Activated T-helper 9 cell treated with anti-CD3 and anti-CD28 coated beads, Interleukin-2, amount 50 U/mL, for 16 hours (primary cell): ENCODE measurements at places on chromosomes 1 and 21.

- DNase-seq: no peak
Measured at GRCh38 chr1:184824691-184825323, 70.1 kb upstream of the EDEM3 start.

DNA sequence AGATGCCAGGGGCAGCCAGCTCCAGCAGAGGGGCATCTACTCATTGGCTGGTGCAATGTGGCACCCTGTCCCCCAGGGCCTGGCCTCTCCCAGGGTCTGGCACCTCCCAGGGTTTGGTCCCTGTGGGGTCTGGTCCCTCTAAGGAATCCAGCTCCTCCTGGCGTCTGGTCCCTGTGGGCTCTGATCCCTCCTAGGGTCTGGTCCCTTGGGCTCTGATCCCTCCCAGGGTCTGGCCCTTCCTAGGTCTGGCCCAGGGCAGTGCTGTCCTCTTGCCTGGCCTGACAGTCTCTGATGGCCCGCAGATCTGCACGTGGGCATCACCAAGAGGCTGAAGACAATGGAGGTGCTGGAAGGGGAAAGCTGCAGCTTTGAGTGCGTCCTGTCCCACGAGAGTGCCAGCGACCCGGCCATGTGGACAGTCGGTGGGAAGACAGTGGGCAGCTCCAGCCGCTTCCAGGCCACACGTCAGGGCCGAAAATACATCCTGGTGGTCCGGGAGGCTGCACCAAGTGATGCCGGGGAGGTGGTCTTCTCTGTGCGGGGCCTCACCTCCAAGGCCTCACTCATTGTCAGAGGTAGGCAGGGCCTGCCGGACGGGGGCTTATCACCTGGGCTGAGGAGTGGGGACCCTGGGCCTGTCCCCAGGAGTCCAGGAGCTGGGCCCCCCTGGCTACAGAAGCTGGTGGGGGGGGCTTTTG, 73.9 kb downstream of the OBSCN start:
- no peak for DNase-seq

DNA sequence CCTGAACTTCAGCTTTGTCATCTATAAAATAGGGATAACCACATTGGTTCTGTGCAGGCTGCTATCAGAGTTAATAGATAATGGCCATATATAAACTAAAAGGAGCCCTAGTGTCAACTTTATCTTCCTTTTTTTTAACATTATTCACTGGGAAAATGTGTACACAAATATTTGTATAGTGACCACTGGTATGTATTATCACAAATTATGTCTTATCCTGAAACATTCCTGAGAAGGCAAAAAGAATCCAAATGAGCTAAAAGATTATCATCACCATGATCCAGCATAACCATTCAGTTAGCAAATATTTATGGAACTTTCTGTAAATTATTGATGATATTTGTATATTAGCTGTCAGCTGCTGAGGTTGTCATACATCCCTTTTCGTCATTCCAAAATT, 16.6 kb downstream of the ANGPTL3 start:
- DNase-seq: no peak

GRCh38 chr1:89433421-89433820, 69.6 kb downstream of the GBP6 start:
- DNase-seq: no peak

GRCh38 chr1:37858931-37859506, 373 bp downstream of the MTF1 start:
- no peak for DNase-seq

DNA sequence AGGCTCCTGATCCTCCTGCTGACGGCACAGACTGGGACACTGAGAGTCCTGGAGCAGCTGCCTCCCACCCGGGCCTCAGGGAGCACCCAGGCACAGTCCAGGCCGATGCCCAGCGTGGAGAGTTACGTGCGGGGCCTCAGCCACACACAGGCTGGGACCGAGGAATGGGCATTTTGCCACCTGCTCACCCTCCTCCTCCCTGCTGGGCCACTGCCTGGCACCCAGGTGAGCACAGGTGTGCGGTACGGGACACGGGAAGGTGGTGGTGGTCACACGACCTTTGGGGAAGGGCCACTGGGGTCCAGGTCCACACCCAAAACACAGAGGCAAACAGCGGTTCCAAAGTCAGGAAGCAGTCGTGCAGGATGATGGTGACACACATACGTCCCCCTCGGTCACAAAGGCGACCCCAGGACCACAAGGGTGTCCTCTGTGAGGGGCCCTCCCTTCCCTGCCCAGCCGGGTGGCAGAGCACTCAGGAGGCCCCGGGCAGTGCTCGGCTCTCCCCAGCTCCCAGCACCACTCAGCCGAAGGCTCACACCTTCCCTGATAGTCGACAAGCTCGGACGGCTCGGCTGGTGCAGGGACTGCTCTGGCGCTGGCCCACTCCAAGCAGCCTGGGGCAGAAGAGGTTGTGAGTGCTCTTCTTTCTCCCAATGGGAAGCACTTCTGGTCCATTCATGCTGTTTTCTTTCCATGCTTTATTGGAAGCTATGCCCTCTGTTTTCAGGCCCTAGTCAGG, 14.3 kb downstream of the MORN1 start:
- no peak for DNase-seq

GRCh38 chr1:81812712-81813111, 12.0 kb downstream of the ADGRL2 start:
- DNase-seq: no peak

DNA sequence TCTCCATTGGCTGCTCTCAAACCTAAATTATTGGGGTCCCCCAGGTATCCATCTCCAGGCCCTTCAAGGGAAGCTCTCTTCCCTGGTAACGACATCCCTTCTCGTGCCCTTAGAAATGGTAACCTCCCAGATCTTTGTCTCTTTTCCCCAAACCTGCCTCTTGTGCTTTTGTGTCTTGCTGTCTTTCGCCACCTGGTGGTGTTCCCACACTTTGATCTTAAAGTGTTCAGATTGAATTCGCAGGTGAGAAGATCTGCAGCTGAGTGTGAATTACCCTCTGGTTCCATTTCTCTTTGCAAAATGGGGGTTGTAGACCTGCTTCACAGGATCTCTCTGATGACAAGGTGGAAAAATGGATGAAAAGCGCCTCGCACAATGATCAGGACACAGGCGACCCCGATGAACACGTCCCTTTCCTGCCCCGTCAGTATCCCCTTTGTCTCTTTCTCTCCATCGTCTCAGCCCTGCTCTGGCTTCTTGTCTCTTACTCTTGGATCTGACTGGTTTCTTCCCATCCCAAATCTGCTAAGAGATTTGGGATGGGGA, 53.1 kb downstream of the DOP1B start:
- no peak for DNase-seq

GRCh38 chr1:5828308-5828935, 163.8 kb downstream of the NPHP4 start:
- DNase-seq: no peak

- DNase-seq: no peak
Measured at GRCh38 chr1:116751146-116751545, 3.1 kb upstream of the CD2 start.

- no peak for DNase-seq
Measured at GRCh38 chr1:9225411-9225785, 9.2 kb upstream of the H6PD start.

- DNase-seq: no peak
Measured at GRCh38 chr1:235595079-235595478, 54.5 kb downstream of the GNG4 start.

DNA sequence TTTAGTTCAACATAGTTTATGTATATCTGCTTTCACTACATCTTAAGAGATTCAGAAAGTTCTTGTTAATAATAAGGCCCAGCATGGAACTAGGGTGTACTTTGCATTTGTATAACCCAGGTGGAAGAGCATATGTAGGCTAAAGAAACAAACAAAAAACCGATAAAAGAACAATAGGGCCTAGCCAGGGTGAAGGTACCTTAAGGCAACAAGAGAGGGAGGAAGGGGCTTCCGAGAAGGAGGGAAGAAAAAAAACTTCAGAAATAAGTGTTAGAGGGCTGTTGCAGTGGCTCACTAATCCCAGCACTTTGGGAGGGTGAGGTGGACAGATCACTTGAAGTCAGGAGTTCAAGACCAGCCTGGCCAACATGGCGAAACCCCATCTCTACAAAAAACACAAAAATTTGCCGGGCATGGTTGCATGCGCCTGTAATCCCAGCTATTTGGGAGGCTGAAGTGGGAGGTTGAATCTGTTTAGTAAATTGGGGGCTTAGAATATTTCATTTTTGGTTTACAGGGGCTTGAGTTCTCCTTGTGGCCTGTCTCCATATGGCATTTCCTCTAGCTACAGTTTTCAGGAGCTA, 4.7 kb upstream of the SPATA45 start:
- no peak for DNase-seq

- DNase-seq: no peak
Measured at GRCh38 chr21:31158789-31159581, 120.7 kb upstream of the KRTAP19-8 start.

DNA sequence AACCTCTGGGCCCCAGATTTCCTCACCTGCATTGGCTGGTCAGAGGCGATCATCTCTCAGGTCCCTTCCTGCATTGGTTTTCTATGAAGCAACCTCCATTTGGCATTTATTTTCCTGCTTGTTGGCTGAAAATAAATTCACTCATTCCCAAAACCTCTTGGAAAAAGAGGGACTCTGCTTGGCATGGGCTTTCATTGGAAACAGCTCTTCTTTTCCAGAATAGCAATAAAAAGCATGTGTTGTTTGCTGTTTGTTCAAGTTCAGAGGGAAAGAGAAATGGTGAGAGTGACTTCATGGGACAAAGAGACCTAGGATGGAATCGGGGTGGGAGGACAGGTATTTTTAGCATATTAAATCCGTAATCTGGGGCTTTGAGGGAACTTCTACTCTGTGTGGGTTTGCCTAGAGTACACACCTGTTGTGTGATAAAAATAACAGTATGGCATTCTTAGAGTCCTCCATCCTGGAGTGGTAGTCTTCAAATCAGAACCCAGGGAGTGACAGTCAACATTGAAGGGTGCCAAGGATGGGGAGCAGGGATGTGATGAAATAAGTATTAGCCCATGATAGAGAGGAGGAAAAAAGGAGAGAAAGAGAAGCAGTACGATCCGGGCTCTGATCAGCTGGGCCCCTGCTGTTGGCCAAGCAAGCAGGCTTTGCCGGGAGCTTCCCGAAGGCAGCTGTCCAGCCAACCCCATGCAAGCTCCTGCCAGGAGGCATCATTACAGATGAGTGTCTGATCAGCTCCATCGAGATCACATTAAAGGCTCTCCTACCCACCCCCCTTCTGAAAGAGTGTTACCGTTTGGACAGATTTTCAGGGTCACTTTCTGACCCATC, 131.9 kb upstream of the NFIA start:
- no peak for DNase-seq

DNA sequence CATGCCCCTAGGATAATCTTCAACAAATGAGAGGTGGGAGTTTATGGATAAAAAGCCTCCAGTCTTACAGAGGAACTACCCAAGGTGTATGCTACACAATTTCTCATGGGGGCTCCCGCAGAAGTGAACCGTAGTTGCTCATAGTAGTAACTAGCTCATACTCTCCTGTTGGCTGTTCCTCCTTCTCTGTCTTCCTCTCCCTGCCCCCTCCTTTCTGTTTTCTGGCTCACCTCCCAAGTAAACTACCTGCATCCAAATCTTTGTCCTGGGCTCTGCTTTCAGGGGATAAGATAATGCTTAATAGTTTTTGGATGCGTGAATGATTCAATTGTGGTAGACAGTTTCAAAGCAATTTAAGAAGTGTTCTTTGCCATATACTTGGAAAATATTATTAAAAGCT, 90.1 kb upstream of the ROR1 start:
- DNase-seq: no peak

GRCh38 chr1:55244476-55245099, 29.4 kb upstream of the USP24 start:
- DNase-seq: no peak

DNA sequence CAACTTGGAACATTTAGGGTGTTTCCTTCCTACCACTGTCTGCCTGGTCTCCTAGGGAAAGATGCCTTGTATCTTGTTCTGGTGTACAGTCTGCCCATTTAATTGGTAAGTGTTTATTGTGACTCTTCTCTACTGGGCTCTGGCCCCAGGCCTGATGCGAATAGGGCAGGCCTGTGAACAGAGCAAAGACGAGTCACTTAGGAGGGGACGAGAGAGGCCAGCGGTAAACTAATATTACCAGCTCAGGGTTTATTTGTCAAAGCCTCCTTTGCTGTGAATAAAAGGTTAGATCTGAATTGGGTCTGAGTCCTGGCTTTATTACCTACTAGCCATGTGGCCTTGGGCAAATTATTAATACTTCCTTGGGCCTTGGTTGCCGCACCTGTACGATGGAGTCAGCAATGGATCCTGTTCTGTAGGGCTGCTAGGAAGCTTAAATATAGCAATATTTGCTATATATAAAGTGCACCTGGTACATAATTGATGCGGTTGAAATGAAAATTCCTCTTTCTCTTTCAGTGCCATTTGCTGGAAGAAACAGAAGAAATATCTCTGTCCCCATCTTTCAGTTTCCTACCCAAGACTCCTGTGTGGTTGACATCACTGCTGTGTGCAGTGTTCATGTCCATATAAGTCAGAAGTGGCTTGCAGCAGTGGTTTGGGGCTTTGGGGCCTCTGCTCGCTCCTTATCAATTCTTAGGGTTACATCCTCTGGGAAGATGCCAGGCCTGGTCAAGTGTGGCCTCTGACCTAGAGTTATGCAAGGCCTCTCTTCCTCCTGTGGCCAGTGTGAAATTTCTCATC, 32.4 kb downstream of the MAPKAPK2 start:
- DNase-seq: no peak

GRCh38 chr1:150410582-150411101, 46.7 kb downstream of the RPRD2 start:
- DNase-seq: no peak

- no peak for DNase-seq
Measured at GRCh38 chr1:93255222-93256079, 74.9 kb downstream of the CCDC18 start.

- DNase-seq: no peak
Measured at GRCh38 chr1:100775483-100775882, 55.9 kb downstream of the VCAM1 start.

- DNase-seq: no peak
Measured at GRCh38 chr1:245337829-245338484, 183.2 kb downstream of the KIF26B start.

DNA sequence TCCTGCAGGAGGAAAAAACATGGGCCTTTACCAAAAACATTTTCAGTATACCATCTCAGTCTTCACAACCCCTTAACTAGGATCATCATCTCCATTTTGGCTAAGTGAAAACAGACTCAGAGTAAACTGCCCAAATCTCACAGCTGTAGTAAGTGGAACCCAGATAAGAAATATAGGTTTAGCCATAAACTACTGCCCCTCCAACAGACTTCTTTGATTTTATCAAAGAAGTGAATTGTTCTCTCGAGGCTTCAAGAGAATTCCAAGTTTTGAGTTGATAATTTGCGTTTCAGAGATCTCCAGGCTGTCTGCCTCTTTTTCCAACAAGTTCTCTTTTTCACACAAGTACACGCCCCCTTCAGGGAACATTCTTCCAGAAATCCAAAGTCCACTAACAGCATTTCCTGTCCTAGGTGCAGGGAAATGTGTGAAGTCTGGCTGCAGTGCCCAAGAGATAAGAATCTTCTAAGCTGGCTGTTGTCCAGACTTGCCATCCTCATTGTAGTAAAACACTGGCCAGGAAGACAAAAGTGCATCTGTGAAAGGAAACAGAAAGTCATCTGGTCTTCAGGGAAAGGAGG, 30.8 kb downstream of the RNF19B start:
- no peak for DNase-seq
